ENCODE measurements at places on chromosomes 7 and 10. TPM values are rescaled to one million over a fixed set of nuclear protein-coding genes. Genes with fewer than 3 reads are reported as not detected.

The PDGFA gene
- 15.8 TPM for total RNA-seq

The PAPSS2 gene
- 23.2 TPM for total RNA-seq

The AKR1C2 gene
- total RNA-seq, result 15.5 TPM

The HOXA10 gene
- 78.9 TPM for total RNA-seq

The MYH16 gene
- total RNA-seq, result not detected

The PLCE1 gene
- 1.4 TPM for total RNA-seq

The CLRN3 gene
- total RNA-seq, result 21.5 TPM

The CPN1 gene
- not detected for total RNA-seq

The UNCX gene
- not detected for total RNA-seq

The COL26A1 gene
- not detected for total RNA-seq

- DNase-seq, result no peak
These were observed 162.4 kb upstream of the PPP2R2D start for GRCh38 chr10:131738396-131738735.

DNA sequence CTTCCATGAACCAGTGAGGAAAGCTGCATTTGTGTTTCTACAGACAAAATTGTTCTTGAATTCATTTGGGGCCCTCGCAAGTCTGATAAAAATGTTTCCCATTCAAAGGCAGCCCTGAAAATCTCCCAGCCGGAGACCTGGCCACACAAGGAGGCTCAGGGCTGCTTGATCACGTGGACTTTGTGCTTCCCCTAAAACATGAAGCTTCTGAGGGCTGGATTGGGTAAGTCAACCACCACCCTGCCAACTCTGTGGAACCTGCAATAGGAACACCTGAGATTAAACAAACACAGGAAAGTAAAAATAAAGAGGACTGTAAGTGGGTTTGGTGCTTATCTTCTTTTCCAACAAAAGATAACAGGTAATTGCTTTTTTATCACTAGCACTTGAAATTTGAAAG lies 133.8 kb downstream of the C10orf90 start:
- DNase-seq, result no peak

GRCh38 chr10:14751921-14752320 lies 22.8 kb downstream of the FAM107B start:
- no peak for DNase-seq

- no peak for DNase-seq
These were observed 54.3 kb downstream of the EGFR start for GRCh38 chr7:55073051-55073511.

DNA sequence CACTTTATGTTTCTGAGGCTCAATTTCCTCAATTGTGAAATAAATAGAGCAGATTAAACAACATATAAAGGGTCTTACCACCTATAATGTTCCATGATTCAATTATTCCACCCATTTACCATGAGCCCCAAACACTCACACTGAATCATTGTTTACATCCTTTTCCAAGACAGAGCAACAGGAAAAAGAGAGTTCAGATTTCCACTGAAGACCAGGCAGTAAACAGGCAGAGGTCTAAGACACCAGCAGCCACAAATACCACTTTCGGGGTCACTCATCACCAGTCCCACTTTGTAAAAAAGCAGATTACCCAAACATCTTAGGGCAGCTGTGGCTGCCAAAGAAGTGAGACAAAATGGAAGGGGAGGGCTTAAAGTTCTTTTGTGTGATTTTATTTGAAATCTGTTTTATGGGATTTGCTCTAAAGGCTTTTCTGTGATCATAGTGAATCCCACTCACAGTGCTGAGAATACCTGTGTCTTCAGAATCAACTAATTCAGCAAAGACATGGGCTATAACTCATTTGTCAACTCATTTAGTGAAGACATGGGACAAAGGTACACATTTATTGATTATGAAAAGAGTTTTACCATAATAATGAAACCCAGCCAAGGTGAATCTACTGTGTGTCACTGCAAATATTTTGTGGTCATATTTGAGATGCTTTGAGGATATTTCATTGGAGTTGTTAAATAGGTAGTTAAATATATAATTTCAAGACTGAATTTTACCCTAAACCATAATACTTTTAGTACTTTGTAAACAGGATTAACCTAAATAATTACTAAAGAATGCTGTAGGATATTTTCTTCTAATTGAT lies 24.8 kb upstream of the DLD start:
- no peak for DNase-seq

DNA sequence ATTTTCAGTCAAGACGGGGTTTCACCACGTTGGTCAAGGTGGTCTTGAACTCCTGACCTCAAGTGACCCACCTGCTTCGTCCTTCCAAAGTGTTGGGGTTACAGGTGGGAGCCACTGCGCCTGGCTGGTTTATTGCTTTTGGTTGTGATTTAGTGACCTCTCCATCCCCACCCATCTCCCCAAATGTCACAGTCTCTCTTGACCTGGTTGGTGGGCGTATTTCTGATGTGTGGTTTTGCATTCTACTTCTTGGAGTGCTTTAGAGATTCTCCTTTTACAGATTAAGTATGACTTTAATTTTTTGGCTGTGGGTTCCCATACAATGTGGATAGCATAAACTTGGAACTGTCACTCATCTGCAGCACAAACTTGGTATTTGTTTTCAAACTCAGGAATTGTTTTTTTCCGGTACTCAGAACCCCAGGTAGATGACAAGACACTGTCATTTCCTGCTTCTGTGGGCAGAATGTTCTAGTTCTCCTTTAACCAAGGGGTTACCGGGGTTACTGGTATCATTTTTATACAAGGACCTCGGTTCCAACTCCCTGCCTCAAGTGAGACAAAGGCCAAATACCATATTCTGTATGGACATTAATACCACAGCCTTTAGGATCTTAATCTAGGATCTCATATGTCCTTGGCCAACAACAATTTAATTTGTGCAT lies 50.5 kb downstream of the MRC1 start:
- DNase-seq, result no peak

DNA sequence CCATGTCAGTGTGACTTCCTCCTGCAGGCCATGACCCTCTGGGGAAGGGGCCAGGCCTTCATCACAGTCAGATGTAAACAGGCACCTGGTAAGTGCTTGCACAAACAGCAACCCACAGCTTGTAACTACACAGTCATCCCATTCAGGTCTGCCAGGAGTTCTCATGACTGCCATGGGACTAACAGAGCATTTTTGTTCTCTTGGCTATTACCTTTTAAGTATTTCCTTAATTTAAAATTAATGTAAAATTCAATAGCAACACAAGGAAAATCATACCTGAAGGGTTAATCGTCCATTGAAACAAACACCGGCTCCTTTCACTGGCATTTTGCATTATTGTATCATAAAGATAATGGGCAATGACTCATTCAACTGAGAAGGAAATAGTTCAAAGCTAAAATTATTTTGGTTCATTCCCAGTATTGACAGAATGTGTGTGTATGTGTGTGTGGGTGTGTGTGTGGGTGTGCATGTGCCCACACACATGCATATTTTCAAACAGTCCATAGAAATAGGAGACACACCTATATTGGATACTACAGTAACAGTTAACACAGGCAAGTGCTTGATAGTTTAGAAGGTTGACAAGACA lies 307.9 kb downstream of the WDR11 start:
- peak; percentile 89 for DNase-seq

- DNase-seq, result no peak
These were observed 524.6 kb downstream of the LRMDA start for GRCh38 chr10:75955973-75956502.

GRCh38 chr7:50812094-50812493 lies 29.4 kb upstream of the GRB10 start:
- no peak for DNase-seq

GRCh38 chr7:73358590-73359275 lies 30.8 kb downstream of the FKBP6 start:
- peak; percentile 8 for DNase-seq

- peak; percentile 86 for DNase-seq
These were observed 102.1 kb downstream of the CRPPA start for GRCh38 chr7:16318989-16319915.

DNA sequence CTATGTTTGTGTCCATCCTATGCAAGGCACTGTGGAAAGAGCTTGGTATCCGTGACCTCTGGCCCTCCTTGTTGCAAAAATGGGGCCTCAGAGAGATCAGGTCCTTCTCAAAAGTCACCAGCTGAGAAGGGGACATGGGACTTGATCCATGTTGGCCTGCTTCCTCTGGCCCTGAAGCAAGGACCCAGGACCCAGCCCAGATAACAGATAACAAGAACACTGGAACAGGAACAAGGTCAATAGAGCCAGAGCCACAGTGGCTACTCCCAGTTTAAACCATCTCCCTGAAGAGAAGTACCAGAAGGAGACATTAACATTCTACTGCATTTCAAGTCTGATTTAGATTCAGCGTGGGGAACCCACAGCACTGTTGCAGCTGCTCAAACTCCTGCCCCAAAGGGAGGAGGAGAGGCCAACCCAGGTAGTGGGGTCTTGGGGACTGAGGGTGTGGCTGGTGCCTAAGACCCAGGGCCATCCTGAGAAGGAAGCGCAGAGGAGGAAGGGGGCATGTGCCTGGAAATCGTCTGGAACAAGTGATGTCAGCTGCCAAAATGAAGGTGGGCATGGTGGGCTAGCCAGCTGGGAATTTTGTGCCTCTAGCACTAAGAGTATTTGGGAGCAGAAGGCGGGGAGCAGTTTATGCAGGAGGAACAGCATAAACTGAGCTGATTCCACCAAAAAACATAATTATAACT lies 61.2 kb downstream of the VSTM4 start:
- DNase-seq, result no peak
